ENCODE measurements at places on chromosomes 11 and 22.
A peak's percentile ranks its signal among the peaks of the same experiment; 100 is the strongest.

DNA sequence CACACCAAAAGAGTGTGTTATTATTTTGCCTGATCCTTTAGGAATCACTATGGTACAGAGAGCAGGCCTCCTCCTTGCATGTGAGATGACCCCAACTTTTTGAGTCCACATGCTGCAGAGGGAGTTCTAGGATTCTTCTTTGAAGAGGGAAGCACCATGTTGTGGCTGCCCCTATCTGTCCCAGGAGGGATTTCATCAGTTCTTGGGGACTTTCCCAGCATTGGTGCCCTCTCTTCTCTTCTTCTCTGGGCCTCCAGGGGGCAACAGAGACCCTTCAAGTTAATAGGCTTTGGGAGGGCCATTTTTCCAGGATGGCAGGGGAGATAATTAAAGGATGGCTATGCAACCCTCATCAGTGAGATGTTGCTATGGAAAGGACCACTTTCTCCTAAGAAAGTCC, 3.6 kb downstream of the MMP1 start:
- DNase-seq = no peak

- DNase-seq = peak; percentile 69
Observed at GRCh38 chr22:22721681-22722354, 77.4 kb downstream of the GGTLC2 start.

DNA sequence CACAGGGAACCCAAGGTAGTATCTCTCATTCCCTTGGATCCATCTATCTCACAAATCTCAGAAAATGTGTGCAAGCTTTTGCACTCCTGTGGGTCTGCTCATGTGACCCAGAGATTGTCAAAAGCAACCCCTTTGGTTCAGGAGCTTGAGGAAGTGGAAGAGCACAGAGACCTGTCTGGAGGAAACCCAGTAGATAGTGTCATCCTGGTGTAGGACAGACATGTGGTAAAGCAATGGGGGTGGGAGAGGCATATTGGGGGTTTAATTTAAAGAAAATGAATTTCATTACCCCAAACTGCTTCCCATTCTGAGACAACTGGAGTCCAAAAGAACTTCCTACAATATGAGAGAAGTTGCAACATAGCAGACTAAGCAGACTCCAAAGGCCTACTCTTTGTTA, 5.8 kb upstream of the MS4A14 start:
- DNase-seq = no peak

- DNase-seq = no peak
Observed at GRCh38 chr11:48004456-48004855, 24.1 kb downstream of the PTPRJ start.

DNA sequence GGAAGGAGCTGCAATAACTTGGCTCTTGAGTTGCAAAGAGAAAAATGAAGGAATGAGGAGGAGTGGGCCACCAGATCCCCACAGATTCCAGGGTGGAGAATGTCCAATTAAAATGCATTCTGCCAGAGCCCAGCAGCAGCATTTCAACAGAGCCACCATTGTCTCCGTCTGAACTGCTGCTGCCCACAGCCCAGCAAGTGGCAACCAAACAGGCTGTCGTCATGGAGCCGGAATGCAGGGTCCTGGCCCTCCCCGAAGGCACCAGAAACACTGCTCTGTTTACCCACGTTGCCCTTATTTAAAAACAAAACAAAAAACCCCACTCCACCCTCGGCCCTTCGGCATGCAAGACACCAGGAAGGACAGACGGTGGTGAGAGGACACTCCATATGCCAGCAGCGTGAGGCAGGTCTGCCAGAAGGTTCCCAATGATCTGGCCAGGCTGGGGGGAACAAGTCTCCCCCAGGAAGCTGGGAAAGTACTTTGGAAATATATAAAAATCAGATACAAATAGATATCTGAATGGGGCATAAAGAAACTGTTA, 32.5 kb downstream of the PLEKHA7 start:
- DNase-seq = no peak

DNA sequence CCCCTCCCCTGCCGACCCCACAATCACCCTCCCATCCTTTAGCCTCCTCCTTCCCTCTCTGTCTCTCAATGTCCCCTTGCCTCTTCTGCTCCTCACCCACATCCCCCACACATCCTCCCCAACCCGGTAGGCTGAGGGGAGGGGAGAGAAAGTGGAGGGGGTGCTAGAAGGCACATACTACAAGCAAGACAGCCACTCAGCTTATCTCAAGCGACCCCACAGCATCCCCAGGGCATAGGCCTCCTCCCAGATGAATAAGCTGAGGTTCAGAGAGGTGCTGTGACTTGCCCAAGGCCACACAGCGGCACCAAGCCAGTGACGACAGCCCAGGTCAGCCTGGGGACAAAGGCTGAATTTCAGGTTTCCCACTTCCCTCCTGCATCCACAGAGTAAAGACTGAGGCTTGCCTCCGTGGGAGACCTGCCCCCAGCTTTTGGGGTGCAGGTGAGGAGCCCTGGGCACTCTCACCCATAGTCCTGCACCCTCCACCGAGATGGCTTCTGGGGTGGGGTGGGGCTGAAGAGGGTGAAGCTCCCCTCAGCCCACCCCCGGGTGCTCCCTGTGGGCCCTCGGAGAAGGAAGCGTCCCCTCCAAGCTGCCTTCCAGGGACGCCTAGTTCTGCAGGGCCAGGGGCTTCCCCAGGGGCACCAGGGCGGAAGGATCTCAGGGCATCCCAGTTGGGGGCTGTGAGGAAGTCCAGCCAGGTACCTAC, 511 bp downstream of the RAC2 start:
- DNase-seq = no peak

GRCh38 chr22:41603873-41604332, 14.3 kb upstream of the PMM1 start:
- DNase-seq = no peak

DNA sequence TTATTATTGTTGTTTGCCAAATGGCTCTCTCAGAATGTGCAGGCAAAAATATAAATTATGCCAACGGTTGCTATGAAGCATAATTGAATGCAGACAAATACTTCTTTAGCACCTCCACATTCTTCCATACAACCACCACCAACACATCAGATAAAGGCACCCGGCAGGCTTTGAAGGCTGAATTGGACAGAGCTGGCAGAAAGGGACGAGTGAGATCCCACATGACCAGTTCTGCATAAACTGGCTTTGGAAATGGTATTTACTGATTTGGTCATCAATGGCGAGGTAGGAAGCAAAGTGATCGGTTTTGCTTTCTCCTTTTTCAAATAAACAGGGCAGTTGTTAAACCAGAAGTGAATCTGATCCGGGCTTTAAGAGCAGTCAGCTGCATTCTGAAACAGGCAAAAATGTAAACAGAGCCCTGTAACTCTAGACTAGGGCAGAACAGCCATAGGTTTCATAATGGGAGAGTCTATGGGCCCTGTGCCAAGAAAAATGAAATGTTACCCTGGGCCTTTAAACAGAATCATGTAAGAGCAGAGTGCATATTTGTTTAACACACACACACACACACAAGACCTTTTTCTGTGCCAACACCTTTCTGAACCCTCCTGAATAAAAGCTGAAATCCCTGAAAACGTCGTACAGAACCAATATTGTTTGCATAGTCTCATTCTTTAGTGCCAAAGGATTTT, 97.7 kb downstream of the MPPED2 start:
- no peak for DNase-seq

- DNase-seq = no peak
Observed at GRCh38 chr22:19853058-19853878, 1.4 kb downstream of the GNB1L start.

DNA sequence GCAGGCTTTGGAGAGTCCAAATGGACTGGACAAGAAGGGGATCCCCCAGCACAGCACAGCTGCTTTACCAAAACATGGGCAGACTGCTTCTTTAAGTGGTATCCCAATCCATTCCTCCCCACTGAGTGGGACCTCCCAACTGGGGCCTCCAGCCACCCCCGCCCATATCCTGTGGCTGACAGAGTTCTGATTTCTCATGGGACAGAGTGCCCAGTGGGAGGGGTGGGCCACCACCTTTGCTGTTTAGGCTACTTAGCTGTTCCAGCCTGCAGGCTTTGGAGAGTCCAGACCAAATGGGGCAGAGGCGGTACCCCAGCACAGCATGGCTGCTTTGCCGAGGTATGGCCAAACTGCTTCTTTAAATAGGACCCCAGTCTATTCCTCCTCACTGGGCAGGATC, 26.9 kb upstream of the DEUP1 start:
- DNase-seq = no peak

- DNase-seq = no peak
Observed at GRCh38 chr11:133742353-133742752, 103.0 kb downstream of the SPATA19 start.

- DNase-seq = no peak
Observed at GRCh38 chr11:46345131-46345597, 2.1 kb upstream of the DGKZ start.

- DNase-seq = no peak
Observed at GRCh38 chr11:119885067-119885466, 156.1 kb upstream of the NECTIN1 start.

DNA sequence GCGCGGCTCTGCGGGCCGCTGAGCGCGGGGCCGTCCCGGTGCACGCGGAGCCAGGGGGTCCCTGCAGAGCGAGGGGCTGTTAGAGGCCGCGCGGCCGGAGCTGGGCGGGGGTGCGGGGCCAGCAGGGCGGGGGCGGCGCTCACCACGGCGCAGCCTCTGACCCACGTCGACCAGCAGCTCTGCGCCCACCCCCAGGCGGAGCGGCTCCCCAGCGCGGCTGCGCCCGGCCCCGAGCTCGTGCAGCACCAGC, 385 bp upstream of the SCO2 start:
- no peak for DNase-seq

DNA sequence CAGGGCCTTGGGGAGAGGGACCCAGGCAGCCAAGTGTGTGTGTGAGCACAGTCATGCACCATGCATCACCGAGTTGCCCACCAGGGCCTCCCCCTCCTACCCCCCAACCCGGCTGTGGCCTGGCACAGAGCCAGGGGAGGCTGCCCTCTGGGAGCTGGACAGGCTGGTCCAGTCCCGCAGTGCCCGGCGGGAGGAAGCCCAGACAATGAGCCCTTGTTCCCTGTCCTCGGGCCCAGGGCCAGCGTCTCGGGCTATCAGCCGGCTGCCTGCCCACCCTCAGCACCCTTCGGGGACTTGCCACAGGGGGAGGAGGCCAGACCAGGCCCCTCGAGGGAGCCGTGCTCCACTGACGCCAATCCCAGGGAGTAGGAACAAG, 4.5 kb downstream of the LRRC75B start:
- no peak for DNase-seq

- DNase-seq = no peak
Observed at GRCh38 chr11:62547691-62548281, 1.2 kb upstream of the AHNAK start.
